ENCODE measurements at places on chromosomes 16 and 17.
A peak's percentile ranks its signal among the peaks of the same experiment; 100 is the strongest.

DNA sequence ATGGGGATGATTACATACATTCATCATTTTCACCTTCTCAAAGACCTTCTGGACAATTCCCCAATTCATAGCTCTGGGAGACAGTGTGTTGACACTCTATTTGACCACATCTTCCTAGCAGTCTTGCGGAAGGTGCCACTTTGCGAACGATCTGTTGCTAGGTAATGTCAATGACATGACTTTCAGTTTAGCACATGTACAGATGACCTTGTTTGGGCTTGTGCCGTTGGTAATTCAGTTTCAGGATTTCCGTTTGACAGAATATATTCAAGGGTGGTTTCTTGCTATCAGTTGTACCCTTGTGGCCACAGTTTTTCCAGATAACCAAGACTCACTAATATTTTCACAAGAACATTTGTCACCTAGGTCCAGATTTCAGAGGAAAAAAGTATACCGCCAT is 478.2 kb downstream of the WWOX start:
- no peak for DNase-seq

- no peak for DNase-seq
Measured at GRCh38 chr17:48240562-48241130, 133.1 kb downstream of the SNX11 start.

- no peak for DNase-seq
Measured at GRCh38 chr17:48261297-48261880, 153.8 kb downstream of the SNX11 start.

GRCh38 chr17:21184570-21184969 is 29.4 kb downstream of the TMEM11 start:
- DNase-seq = no peak

DNA sequence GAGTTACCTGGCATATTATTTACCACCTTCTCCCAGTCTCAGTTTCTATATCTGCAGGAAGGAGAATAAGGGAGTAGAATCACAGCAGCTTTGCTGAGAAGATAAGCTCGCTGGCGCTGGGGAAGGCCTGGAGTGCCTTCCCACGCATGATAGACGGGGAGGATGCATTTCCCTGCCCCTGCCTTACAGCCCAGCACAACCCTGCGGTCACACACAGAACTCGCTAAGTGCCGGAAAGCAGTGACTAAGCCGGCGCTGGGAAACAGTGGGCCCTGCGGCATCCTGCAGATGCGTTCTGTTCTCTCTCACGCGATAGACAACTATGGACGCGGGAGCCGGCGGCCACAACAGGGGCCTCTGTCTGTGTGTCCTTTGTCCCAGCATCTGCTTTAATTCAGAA is 4.8 kb downstream of the CA5A start:
- DNase-seq = no peak

DNA sequence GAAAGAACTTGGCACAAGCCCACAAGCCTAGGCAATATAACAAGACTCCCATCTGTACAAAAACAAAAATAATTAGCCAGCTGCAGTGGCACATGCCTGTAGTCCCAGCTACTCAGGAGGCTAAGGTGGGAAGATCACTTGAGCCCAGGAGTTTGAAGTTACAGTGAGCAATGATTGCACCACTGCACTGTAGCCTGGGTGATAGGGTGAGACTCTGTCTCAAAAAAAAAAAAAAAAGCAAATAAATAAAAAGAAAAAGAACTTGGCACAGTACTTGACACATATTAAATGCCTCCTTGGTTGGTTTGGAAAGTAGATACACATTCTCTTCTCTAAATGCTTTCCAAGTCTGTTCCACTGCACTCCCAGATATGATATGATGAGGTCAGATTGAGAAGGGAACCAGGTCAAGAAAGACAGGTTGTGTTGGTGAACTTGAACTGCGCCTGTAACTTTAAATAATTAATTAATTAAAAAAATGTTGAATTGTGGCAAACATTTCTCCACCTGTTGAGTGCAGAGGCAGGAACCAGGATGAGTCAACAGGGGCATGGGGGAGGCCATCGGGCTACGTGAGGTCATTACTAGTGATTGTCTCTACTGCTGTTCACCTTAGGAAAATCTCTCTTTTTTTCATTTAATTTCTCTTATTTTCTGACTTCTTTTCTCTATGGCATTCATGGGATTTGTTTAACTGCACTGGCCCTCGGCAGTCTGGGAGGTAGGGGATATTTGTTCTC is 25.9 kb upstream of the EFCAB13 start:
- no peak for DNase-seq

- no peak for DNase-seq
Measured at GRCh38 chr17:81287741-81288430, 7.2 kb downstream of the SLC38A10 start.

DNA sequence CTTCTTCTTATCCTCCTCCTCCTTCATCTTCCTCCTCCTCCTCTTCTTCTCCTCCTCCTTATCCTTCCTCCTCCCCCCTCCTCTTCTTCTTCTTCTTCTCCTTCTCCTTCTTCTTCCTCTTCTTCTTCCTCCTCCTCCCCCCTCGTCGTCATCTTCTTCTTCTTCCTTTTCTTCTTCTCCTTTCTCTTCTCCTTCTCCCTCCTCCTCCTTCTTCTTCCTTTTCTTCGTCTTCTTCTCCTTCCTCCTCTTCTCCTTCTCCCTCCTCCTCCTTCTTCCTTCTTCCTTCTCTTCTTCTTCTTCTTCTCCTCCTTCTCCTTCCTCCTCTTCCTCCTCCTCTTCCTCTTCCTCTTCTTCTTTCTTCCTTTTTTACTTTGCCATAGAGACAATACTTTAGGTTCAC is 5.1 kb upstream of the KRT23 start:
- no peak for DNase-seq

- DNase-seq = no peak
Measured at GRCh38 chr17:77489893-77490255, 349.1 kb downstream of the SEC14L1 start.

DNA sequence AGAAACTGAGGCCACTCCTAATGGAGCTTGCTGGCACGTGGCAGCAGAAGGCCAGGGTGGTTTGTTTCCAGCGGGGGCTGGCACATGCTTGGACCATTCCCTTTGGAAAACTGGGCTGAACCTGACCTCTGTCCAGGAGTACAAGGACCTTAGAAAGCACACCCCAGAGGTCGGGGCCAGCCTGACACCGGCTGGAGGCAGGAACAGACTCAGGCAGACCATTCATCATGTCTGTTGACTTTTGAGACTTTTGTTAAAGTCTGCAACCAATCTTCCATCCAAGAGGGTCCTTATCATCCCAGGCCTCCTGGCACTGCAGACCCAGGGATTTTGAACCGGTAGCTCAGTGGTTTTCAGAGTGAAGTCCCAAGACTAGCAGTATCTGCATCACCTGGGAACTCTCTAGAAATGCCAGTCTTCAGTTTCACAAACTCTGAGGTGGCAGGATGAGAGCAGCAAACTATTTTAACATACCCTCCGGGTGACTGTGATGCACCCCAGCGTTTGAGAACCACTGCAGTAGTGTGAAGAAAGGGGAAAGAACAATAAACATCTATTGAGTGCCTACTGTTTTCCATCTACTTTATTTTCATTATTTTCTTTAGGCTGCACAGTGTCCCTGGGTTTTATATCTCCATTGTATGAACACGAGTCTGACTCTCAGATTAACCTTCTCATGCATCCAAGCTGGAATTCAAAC is 145.3 kb upstream of the PLCG2 start:
- no peak for DNase-seq

DNA sequence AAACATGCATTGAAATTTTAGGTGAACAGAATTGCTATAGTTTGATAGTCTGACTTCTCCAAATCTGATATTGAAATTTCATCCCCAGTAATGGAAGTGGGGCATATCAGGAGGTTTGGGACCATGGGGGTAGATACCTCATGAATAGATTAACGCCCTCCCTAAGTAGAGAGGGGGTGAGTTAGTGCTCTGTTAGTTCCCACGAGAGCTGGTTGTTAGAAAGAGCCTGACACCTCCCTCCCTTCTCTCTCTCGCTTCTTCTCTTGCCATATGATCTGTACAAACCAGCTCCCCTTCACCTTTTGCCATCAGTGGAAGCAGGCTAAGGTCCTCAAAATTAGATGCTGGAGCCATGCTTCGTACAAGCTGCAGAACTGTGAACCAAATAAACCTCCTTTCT is 78.8 kb downstream of the BRIP1 start:
- DNase-seq = no peak

DNA sequence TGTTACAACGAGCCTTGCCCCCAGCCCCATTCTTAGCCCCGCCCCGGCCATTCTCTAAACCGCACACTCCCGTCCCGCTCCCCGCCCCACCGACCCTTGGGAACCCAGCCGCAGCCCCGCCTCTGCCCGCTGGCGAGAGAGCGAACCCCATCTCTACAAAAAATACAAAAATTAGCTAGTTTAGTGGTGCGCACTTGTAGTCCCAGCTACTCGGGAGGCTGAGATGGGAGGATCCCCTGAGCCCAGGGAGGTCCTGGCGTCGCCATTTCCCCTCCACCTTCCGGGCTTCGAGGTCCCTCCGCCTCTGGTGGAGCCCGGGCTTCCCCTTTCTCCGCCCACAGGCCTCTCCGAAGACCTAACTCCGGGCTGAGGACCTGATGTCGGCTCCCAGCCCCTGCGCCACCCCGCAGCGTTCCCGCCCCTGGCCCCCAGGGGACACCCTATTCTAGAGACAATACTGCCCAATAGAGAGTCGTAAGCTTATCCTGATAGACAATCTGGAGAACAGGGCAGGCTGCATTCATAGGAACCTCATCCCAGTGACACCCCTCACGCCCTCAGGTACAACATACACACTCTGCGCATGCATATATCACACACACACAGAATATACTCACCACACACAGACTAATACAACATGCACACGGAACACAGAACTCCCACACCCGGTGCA is 480 bp upstream of the PROCA1 start:
- peak; percentile 39 for DNase-seq

GRCh38 chr17:80455784-80456183 is 20.6 kb downstream of the NPTX1 start:
- no peak for DNase-seq

DNA sequence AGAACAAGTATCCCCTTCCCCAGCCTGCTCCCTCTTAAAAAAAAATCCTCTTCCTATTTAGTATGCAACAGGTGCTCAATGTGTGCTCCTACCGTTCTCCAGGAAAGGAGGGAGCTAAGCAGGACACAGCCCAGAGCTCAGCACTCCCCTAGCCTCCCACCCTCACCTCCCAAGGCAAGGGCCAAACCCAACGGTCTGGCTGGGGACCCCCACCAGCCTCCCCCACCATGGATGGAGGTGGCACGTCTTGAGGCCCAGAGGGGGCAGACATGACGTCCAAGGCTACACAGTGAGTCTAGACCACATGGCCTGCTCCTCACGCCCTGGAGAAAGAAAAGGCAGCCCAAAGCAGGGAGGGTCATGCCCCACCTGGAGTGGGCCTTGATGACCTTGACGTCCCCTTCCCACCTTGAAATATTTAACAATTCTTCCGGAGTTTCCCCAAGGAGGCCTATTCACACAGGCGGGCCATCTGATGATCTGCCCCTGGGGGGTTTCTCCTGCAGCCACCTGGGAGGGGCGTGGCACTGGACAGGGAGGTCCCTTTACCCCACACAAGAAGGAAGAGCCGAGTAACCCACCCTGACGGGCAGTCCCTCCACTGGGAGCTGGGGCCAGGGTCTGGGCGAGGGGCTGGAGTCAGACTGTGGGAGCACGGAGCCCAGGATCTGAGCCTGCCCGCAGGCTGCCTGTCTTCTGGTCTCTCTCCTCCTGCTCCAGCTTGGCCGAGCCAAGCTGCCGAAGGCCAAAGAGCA is 89.4 kb upstream of the CBX4 start:
- no peak for DNase-seq
